ENCODE measurements at places on chromosomes 5 and 9.

DNA sequence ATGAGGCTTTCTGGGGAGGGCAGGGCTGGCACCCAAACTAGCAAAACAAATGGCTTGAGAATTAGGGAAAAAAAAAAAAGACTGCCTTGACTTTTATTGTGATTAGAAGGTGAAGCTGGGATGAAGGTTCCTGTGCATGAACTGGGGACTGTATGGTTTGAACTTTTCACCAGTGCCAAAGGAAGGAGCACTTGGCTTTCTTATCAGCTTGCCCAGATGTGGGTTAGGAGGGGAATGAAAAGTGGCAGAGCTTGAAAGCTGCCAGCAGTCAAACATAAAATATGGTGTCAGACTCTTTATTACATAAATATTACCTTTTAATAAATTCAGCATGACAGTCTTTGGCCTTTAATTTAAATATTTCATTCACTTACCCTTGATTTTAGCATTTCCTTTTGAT, 182.5 kb downstream of the PSAT1 start:
- no peak for DNase-seq

- DNase-seq, result no peak
Observed at GRCh38 chr9:35675204-35675603, 1.5 kb downstream of the CA9 start.

- DNase-seq, result no peak
Observed at GRCh38 chr9:69483886-69484422, 158.9 kb downstream of the ENTREP1 start.

DNA sequence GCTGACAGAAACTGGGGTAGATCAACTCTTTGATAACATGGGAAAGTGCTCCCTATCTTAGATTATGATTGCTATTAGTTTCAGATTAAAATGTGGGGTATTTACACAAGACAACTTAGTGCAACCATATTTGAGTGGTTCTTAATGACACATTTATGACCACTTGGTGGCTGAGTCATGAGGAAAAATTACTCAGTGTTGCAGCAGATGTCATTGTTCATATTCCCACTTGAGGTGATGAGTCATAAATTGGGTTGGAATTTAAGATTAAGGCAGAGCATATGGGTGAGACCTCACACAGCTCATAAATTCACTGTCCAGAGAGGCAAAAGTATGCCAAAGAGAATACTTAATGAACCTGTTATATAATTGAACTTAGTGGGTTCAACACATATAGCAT, 408.3 kb downstream of the DMRT2 start:
- no peak for DNase-seq

DNA sequence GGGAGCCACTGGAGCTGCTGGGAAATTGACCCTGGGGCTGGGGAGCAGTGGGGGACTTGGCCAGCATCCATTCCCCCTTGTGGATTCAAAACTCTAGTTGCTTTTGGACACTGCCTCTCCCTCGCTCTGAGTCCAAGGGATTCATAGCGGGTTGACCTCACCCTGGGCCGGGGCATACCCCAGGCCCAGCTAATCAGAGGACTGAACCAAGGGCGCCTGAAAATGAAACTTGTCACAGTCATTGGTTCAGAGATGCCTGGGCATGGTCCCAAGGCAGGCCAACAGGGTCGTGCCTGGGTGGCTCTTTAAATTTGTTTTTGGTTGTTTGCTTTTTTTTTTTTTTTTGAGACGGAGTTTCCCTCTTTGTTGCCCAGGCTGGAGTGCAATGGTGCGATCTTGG, 22.6 kb downstream of the STK10 start:
- no peak for DNase-seq

Data from NCI-H2081 treated with DMSO at 0.1 percent for 48 hours (cell line).